ENCODE measurements at places on chromosomes 11 and 22.
A peak's percentile ranks its signal among the peaks of the same experiment; 100 is the strongest.

DNA sequence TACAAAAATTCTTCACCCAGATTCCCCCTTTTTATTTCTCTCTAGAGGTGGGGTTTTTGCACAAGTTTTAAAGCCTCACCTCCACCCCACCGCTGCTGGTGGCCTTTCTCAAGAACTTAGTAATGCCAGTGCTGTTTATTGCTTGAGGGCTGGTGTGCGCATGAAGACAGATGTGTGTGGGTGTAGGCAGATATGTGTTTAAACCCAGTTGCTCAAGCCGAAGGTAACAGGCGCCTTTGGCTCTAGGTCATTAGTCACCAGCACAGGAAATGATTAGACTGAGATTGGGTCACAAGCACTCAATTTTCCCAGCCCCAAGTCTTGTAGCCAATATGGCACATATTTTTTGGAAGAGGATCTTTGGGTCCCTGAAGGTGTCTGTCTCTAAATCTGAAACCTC, 2.7 kb upstream of the CLMP start:
- DNase-seq = no peak

- no peak for DNase-seq
These were observed 44.1 kb upstream of the PRDM11 start for GRCh38 chr11:45102361-45102809.

DNA sequence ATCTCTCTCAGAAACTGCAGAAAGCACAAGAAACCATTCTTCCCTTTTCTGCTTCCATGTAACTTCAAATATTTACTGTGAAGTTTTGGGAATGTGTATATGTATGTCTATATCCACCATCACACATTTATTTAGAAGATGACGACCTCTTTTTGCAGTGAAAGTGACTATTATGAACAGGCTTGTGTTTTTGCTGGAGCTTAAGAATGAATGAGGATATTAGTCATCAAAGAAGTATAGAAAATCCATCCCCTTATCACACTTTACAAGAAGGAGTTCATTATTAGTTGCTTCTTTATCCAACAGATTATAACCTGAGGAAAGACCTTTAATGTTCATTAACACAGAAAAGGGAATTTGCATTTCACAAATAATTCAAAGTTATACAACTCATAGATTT, 21.1 kb upstream of the SLC5A12 start:
- no peak for DNase-seq

GRCh38 chr11:114063149-114063828, 3.8 kb downstream of the ZBTB16 start:
- no peak for DNase-seq

DNA sequence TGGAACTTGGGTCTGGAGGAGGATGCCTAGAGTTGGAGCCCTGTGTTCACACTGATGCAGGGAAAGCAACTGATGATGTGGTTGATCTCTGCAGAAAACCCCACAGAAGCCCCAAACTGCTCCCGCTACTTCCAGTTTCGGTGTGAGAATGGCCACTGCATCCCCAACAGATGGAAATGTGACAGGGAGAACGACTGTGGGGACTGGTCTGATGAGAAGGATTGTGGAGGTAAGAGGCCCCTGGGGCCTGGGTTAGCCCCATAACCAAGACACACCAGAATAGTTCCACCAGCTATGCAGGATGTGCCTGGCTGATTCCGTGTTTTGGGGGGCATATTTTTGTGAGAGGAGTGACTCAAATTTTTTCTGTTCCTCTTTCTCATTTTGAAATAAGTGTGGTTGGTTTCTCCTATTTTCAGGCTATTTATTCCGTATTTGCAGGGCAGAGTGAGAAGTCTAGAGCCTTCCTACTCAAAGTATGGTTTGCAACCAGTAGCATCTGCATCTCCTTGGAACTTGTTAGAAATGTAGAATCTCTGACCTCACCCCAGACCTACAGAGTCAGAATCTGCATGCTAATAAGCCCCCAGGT, 137.3 kb upstream of the SORL1-AS1 start:
- DNase-seq = no peak

DNA sequence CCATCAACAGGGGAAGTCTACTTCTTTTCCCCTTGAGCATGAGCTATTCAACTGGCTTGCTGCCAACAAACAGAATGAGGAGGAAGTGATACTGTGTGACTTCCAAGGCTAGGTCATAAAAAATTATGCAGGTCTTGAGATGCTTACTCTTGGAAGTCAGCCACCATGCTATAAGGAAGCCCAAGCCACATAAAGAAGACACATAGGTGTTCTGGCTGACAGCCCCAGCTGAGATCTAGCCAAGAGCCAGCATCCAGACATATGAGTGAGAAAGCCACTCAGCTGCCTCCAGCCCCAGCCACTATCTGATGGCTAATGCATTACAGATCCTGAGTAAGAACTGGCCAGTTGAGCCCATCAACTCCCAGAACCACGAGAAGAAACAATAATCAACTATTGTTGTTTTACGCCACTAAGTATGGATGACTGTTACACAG, 31.0 kb upstream of the PPP2R1B start:
- no peak for DNase-seq

- DNase-seq = no peak
These were observed 23.6 kb downstream of the ADM start for GRCh38 chr11:10328314-10329098.

GRCh38 chr11:57536947-57537619, at the start of gene SMTNL1:
TSS of gene SMTNL1 (plus strand) at chr11:57537595. CDS start at chr11:57542643, 5,048 bp downstream.
- DNase-seq = no peak

DNA sequence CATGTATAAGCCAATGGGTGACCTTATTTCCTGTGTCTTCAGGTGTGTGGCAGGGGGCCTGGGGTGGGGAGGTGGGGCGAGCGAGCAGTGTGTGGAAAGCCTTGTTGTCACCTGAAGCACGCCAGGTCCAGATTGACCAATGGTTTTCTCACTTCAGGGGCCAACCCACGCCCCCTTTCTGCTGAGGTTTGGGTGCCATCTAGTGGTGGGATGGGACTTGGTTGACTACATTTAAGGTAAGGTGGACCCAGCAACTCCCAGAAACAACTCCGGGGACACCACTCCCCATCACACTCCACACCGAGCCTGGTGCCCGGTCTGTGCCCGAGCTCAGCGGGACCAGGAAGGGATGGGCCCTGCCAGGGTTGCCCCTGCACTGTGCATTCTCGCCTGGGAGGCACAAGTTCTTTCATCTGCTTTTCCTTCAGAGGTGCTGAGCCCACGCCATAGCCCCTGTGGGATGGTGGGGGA, 40.0 kb downstream of the TPCN2 start:
- DNase-seq = peak; percentile 68

DNA sequence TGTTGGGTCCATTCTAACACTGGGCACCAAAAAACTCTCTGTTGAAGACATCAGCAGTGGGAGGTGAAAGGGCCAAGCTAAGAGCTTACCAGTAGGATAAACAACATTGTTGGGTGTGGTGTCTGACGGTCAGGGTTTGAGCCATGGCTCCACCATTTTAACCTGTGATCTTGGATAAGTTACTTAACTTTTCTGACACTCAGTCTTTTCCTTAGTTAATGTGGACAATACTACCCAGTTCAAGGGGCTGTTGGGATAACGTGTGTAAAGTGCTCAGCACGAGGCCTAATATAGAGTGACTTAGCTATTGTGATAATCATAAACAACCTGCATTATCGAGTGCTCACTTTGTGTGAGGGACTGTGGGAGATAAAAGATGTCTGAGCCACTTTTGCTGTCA, 6.1 kb downstream of the UCP3 start:
- no peak for DNase-seq

- no peak for DNase-seq
These were observed 116.0 kb upstream of the TOP3B start for GRCh38 chr22:22098457-22099193.

- DNase-seq = no peak
These were observed 91.2 kb upstream of the CSNK2A3 start for GRCh38 chr11:11444027-11444803.

- no peak for DNase-seq
These were observed 92.2 kb downstream of the LUZP2 start for GRCh38 chr11:24589064-24589463.

DNA sequence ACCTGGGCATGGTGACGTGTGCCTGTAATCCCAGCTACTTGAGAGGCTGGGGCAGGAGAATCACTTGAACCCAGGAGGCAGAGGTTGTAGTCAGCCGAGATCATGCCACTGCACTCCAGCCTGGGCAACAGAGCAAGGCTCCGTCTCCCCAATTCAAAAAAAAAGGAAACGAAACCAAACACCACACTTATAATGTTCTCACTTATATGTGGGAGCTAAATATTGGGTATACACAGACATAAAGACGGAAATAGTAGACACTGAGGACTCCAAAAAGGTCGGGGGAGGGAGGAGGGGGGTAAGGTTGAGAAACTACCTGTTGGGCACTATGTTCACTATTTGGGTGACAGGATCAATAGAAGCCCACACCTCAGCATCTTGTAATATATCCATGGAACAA, 94.3 kb downstream of the GAB2 start:
- DNase-seq = no peak

DNA sequence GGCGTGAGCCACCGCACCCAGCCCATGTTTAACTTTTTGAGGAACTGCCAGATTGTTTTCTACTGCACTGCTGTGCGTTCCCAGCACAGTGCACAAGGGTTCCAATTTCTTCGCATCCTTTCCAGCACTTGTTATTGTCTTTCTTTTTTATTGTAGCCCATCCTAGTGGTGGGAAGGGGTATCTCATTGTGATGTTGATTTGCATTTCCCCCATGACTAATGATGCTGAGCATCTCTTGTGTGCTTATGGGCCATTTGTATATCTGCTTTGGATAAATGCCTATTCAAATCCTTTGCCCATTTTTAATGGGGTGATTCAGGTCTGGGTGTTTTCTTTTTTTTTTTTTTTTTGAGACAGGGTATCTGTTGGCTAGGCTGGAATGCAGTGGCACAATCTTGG, 36.6 kb upstream of the SYT7 start:
- no peak for DNase-seq

DNA sequence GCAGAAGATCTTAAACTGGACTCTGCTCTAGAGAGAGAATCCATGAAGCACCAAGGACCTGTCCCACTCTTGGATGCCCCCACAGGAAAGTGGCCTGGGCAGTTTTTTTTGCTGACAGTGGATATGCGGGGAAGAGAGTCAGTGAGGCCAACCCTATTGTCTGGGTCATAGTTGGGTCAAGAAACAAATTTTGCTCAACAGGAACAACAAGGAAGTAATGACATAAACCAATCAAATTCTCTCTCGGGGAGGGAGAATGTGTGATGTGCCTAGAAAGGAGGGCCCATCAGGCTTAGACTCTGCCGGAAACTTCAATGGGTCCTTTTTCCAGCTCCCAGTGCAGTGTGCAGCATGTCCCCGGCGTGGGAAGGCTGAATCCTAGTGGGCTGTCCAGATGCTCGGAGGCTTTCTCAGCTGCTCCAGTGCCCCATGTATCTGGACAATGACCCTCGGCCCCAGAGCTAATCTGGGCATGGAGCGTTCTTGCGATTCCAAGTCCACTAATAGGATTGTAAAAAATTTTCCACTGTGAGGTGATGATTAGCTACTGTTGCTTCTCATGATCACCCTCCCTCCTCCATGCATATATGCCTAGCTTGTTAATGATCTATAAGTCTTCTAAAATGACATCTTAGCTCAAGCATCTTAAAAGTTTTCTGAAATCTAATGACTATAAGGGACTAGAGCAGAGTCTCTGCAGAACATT, 101.0 kb downstream of the SNX19 start:
- DNase-seq = no peak

DNA sequence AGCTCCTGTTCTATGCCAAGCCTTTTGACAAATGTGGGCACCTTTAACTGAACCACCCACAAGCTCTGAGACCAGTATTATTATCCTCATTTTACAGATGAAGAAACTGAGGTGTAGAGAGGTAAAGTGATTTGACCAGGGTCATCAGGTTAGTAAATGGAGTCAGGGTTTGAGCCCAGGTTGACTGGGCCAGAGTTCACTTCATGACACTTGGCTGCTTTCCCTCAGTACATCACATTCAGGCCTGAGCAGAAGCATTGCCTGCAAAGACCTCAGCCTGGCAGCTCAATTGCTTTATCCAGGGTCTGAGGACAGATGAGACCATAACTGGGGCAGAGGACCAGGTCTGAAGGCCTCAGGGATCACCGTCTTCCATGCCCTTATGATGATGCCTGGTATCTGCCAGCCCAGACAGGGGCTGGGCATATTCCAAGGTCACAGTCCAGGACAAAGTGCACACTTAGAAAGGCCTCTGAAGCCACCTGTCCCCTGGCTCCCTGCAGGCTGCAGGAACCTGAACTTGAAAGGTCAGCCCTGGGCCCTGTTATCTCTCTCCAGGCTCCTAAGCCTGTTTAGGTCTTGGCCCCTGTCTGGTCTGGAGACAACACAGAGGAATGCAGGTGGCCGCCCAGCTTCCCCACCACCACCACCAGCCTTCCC, 32.0 kb downstream of the POU2AF3 start:
- DNase-seq = no peak

GRCh38 chr22:43042101-43042780, 27.3 kb upstream of the PACSIN2 start:
- DNase-seq = no peak

- no peak for DNase-seq
These were observed 20.9 kb upstream of the UPB1 start for GRCh38 chr22:24474221-24474620.

DNA sequence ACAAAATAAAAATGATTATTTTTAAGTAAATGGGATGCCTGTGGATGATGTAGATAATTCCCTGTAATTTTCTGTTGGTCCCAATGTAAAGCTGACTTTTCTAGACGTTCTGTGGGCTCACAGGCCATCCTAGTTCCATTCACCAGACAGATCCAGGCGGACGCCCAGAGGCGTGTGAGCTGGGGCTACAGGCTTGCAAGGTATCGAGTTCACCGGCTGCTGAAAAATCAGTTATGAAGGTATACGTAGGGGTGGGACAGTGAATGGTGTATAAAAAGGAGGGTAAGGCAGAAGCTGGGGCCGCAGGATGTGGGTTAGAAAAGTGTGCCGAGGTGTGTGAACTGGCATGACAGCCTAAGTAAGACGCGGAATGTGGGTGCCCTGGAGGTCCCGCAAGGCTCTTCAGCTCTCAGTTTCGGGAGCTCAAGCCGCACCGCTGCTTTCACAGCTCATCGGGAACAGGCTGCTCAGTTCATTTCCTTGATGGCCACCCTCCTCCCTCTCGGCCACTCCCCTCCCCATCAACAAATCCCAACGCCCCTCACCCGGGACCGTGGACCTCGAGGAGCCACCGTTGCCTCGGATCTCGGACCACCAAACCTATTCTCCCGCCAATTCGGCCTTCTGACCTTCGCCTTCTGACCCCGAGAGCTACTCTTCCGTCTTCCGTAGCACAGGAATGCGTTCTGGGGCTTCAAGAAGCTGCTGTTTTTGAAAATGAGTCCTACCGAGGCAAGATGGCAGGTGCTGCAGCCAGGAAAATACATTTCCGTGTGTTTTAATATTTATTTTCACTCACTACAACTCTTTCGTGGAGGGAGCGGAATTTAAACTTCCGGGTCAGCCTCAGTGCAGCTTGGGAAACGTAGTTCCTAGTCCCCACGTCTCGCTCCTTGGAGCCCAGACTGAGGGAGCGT, at the start of gene XNDC1N:
TSS of gene XNDC1N (minus strand) at position 775 of the 917 bp plus-strand sequence. CDS start 5,241 bp downstream, outside the sequence.
- DNase-seq = peak; percentile 90
